ENCODE measurements at places on chromosomes 4 and X.

DNA sequence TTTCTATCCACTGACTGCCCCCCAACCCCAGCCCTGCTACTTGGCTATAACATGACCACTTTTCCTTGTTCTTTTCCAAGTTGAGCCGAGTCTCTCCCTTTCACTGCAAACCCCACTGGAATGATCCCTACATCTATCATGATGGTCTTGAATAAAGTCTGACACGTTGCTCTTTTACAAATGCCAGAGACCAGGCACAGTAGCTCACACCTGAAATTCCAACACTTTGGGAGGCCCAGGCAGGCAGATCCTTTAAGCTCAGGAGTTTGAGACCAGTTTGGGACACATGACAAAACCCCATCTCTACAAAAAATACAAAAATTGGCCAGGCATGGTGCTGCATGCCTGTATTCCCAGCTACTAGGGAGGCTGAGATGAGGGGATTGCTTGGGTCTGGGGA, 100.9 kb downstream of the WDFY3 start:
- no peaks in the 10 kb centered on the region for H3K27me3 ChIP-seq
- H3K27ac ChIP-seq: no peak overlapping the region
- DNase-seq: no peak
- H3K4me1 ChIP-seq: no peaks in the 10 kb centered on the region
- H3K36me3 ChIP-seq: peaks cover 3% of the 10 kb centered on the region

GRCh38 chrX:24080704-24081103, 25.9 kb downstream of the EIF2S3 start:
- H3K36me3 ChIP-seq: peaks cover 5% of the 10 kb centered on the region
- H3K4me3 ChIP-seq: no peak overlapping the region
- DNase-seq: no peak
- no peaks in the 10 kb centered on the region for H3K4me1 ChIP-seq

DNA sequence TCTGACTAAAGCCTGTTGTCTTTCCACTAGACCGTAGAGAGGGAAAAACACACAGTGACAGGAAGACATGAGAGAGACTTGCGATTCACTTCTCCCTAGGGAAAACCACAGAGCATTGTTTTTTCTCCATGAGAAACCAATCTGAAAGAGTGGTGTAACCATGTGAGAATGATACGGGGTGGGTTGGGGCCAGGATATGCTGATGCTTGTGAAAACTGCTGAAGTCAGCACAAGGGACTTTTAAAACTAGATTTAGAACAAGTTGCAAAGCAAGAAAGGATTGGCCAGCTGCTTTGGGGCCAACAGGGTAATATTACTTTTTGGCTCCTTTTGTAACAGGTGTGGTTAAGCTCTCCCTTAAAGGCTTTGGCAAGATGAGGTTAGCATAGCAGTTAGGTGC, 66.1 kb downstream of the NHSL2 start:
- no peak overlapping the region for H3K27ac ChIP-seq
- no peaks in the 10 kb centered on the region for H3K27me3 ChIP-seq
- H3K4me1 ChIP-seq: no peaks in the 10 kb centered on the region
- H3K4me3 ChIP-seq: no peak overlapping the region
- H3K36me3 ChIP-seq: no peaks in the 10 kb centered on the region

GRCh38 chr4:138751309-138751708, 264.3 kb upstream of the NOCT start:
- DNase-seq: no peak
- H3K4me3 ChIP-seq: no peak overlapping the region
- H3K27me3 ChIP-seq: no peaks in the 10 kb centered on the region
- H3K36me3 ChIP-seq: no peaks in the 10 kb centered on the region
- H3K27ac ChIP-seq: no peak overlapping the region

DNA sequence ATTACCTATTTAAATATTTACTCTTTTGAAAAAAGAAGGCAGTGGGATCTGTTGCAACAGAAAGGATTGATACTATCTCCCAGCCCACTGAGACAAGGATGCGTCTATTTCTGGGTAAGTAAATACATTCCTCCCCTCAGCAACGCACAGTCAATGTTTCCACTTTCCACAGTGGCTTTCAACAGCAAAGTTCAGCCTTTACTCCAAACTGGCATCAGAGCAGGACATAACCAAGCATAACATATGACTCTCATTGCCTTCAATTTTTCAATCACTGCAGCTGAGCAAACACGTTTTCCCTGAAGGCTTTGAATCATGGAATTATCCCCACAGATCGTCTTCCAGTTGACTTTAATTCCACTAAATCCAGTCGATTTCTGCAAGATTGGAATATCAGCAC, 160.3 kb upstream of the FRG1 start:
- no peaks in the 10 kb centered on the region for H3K27me3 ChIP-seq
- H3K36me3 ChIP-seq: no peaks in the 10 kb centered on the region
- H3K27ac ChIP-seq: no peak overlapping the region
- no peak for DNase-seq
- H3K4me1 ChIP-seq: no peaks in the 10 kb centered on the region

GRCh38 chr4:64503416-64503815, 94.2 kb upstream of the TECRL start:
- no peaks in the 10 kb centered on the region for H3K4me1 ChIP-seq
- no peak overlapping the region for H3K27ac ChIP-seq
- no peaks in the 10 kb centered on the region for H3K27me3 ChIP-seq
- H3K4me3 ChIP-seq: no peak overlapping the region

- H3K4me1 ChIP-seq: no peaks in the 10 kb centered on the region
- H3K27ac ChIP-seq: no peak overlapping the region
- DNase-seq: no peak
- H3K27me3 ChIP-seq: no peaks in the 10 kb centered on the region
- no peaks in the 10 kb centered on the region for H3K36me3 ChIP-seq
These were observed 98.6 kb upstream of the NKX1-1 start for GRCh38 chr4:1504595-1505500.

GRCh38 chr4:173500841-173501591, 29.0 kb downstream of the HAND2 start:
- H3K4me1 ChIP-seq: peaks cover 2% of the 10 kb centered on the region
- no peak overlapping the region for H3K4me3 ChIP-seq
- H3K27ac ChIP-seq: no peak overlapping the region
- no peak for DNase-seq

- H3K27me3 ChIP-seq: no peaks in the 10 kb centered on the region
- peaks cover 11% of the 10 kb centered on the region for H3K4me1 ChIP-seq
- DNase-seq: no peak
- H3K36me3 ChIP-seq: no peaks in the 10 kb centered on the region
- no peak overlapping the region for H3K27ac ChIP-seq
These were observed 55.4 kb upstream of the TBC1D14 start for GRCh38 chr4:6854098-6854744.

DNA sequence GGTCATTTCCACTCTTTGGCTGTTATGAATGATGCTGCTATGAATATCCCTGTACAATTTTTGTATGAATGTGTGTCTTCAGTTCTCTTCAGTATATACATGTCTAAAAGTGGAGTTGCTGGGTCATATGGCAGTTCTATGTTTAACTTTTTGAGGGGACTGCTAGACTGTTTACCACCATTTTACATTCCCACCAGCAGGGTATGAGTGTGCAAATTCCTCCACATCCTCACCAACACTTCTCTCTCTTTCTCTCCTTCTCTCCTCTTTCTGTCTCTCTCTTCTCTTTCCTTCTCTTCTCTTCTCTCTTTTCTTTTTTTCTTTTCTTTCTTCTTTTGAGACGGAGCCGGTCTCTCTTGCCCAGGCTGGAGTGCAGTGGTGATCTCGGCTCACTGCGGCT, 7.8 kb downstream of the WWC2 start:
- no peak overlapping the region for H3K4me3 ChIP-seq
- H3K36me3 ChIP-seq: no peaks in the 10 kb centered on the region
- peaks cover 38% of the 10 kb centered on the region for H3K4me1 ChIP-seq
- no peak overlapping the region for H3K27ac ChIP-seq

DNA sequence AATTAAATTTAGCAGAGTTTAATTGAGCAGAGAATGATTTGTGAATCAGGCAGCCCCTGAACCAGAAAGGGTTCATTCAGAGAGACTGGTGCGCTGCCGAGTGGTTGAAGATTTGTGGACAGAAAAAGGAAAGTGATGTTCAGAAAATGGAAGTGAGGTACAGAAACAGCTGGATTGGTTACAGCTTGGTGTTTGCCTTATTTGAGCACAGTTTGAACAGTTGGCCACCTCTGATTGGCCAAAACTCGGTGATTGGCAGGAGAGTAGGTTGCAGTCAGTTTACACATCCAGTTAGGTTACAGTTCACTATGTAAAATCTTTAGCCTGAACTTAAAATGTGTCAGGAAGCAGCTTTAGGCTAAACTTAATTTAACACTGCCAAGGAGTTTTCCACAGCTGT, 14.9 kb downstream of the MID1IP1 start:
- H3K4me3 ChIP-seq: no peak overlapping the region
- H3K36me3 ChIP-seq: no peaks in the 10 kb centered on the region
- H3K27ac ChIP-seq: peak overlapping the region; percentile 59
- H3K27me3 ChIP-seq: no peaks in the 10 kb centered on the region

GRCh38 chr4:33090910-33091309, 2370.7 kb downstream of the PCDH7 start:
- DNase-seq: no peak
- H3K4me1 ChIP-seq: no peaks in the 10 kb centered on the region
- H3K27ac ChIP-seq: no peak overlapping the region

GRCh38 chr4:18105030-18106011, 83.8 kb upstream of the LCORL start:
- no peaks in the 10 kb centered on the region for H3K36me3 ChIP-seq
- H3K4me1 ChIP-seq: no peaks in the 10 kb centered on the region
- no peaks in the 10 kb centered on the region for H3K27me3 ChIP-seq
- no peak overlapping the region for H3K4me3 ChIP-seq

- no peak overlapping the region for H3K4me3 ChIP-seq
- H3K27ac ChIP-seq: peak overlapping the region; percentile 75
- H3K4me1 ChIP-seq: peaks cover 21% of the 10 kb centered on the region
- no peaks in the 10 kb centered on the region for H3K27me3 ChIP-seq
- H3K36me3 ChIP-seq: no peaks in the 10 kb centered on the region
These were observed 89.2 kb downstream of the TMEM144 start for GRCh38 chr4:158299459-158300007.

GRCh38 chr4:177419434-177419833, 22.8 kb downstream of the AGA start:
- no peaks in the 10 kb centered on the region for H3K4me1 ChIP-seq
- DNase-seq: no peak
- no peaks in the 10 kb centered on the region for H3K27me3 ChIP-seq
- no peaks in the 10 kb centered on the region for H3K36me3 ChIP-seq
- no peak overlapping the region for H3K27ac ChIP-seq

DNA sequence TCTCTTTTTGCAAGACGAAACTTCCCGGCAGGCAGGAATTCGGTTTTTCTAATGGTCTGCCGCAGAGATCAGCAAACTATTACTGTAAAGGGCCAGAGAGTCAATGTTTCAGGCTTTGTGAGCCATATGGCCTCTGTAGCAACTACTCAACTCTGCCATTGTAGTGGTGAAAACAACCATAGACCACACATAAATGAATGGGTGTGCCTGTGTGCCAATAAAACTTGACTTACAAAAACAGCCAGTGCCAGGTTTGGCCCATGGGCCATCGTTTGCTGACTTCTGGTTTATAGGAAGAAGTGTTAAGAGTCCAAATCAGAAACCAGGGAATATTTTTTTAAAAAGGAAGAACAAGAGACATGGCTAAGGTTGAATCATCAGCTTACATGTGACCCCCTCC, 163.0 kb downstream of the SH3KBP1 start:
- DNase-seq: no peak
- no peaks in the 10 kb centered on the region for H3K27me3 ChIP-seq
- H3K4me3 ChIP-seq: no peak overlapping the region
- no peaks in the 10 kb centered on the region for H3K36me3 ChIP-seq
- H3K4me1 ChIP-seq: no peaks in the 10 kb centered on the region
- no peak overlapping the region for H3K27ac ChIP-seq

DNA sequence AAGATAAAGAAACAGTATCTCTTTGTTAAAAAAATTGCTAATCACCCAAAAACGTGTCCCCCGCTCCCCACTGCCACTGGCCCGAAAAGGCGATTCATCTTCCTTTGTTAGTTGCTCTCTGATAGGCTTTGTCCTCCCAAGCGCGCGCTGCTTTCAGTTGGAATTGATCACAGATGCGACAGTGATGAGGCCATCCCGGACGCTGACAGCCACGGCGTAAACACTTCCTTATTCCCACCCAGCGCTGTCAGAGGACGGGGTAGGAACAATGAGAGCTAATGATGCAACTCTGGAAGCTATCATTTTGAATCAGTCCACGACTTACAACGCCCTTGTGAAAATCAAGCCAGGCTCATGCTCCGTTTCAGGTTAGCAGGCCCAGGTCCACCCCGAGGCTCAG, 21.4 kb downstream of the SOD3 start:
- H3K27ac ChIP-seq: no peak overlapping the region
- no peak overlapping the region for H3K4me3 ChIP-seq
- DNase-seq: no peak
- no peaks in the 10 kb centered on the region for H3K27me3 ChIP-seq

- H3K4me1 ChIP-seq: no peaks in the 10 kb centered on the region
- DNase-seq: no peak
- H3K27me3 ChIP-seq: no peaks in the 10 kb centered on the region
- H3K27ac ChIP-seq: no peak overlapping the region
- H3K36me3 ChIP-seq: no peaks in the 10 kb centered on the region
These were observed 43.2 kb downstream of the ANOS1 start for GRCh38 chrX:8688776-8689175.

GRCh38 chr4:151035911-151036310, 20.8 kb upstream of the LRBA start:
- H3K27ac ChIP-seq: no peak overlapping the region
- H3K36me3 ChIP-seq: no peaks in the 10 kb centered on the region
- no peak for DNase-seq
- H3K4me3 ChIP-seq: no peak overlapping the region
- H3K27me3 ChIP-seq: no peaks in the 10 kb centered on the region
- peaks cover 13% of the 10 kb centered on the region for H3K4me1 ChIP-seq

GRCh38 chrX:10041383-10041782, 74.2 kb downstream of the CLDN34 start:
- H3K27ac ChIP-seq: no peak overlapping the region
- no peaks in the 10 kb centered on the region for H3K36me3 ChIP-seq
- no peak for DNase-seq
- peaks cover 13% of the 10 kb centered on the region for H3K4me1 ChIP-seq

DNA sequence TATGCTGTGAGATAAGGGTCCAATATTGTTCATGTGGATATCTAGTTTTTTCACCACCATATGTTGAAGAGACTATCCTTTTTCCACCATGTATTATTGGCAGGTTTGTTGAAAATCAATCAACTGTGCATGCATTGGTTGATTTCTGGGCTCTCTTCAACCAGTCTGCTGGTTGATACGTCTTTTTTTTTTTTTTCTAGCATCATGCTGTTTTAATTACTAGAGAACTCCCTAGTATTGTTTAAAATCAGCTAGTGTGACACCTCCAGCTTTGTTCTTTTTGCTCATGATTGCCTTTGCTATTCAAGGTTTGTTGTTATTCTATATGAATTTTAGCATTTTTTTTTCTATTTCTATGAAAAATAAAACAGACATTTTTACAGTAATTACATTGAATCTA, 123.9 kb downstream of the SLC7A11 start:
- no peaks in the 10 kb centered on the region for H3K4me1 ChIP-seq
- no peaks in the 10 kb centered on the region for H3K36me3 ChIP-seq
- no peak overlapping the region for H3K27ac ChIP-seq

GRCh38 chr4:113442826-113443225, 318.7 kb downstream of the CAMK2D start:
- no peak overlapping the region for H3K27ac ChIP-seq
- no peak for DNase-seq
- no peak overlapping the region for H3K4me3 ChIP-seq
- H3K27me3 ChIP-seq: no peaks in the 10 kb centered on the region

GRCh38 chrX:115598556-115598955, 37.6 kb downstream of the PLS3 start:
- DNase-seq: no peak
- peaks cover 5% of the 10 kb centered on the region for H3K4me1 ChIP-seq
- H3K27ac ChIP-seq: no peak overlapping the region
- no peak overlapping the region for H3K4me3 ChIP-seq

- no peaks in the 10 kb centered on the region for H3K36me3 ChIP-seq
- peaks cover 21% of the 10 kb centered on the region for H3K4me1 ChIP-seq
- DNase-seq: no peak
- H3K27ac ChIP-seq: no peak overlapping the region
- H3K4me3 ChIP-seq: no peak overlapping the region
- H3K27me3 ChIP-seq: no peaks in the 10 kb centered on the region
These were observed 32.7 kb downstream of the NLGN3 start for GRCh38 chrX:71177327-71177726.
